ENCODE measurements at places on chromosomes 2 and 18.

GRCh38 chr18:5841518-5841917 is 53.8 kb downstream of the TMEM200C start:
- no peak for DNase-seq

GRCh38 chr2:10022445-10022844 is 20.9 kb upstream of the KLF11 start:
- DNase-seq = no peak

GRCh38 chr2:7348761-7349160 is 431.5 kb downstream of the RNF144A start:
- DNase-seq = no peak

- DNase-seq = no peak
Observed at GRCh38 chr18:12880541-12880910, 3.5 kb downstream of the PTPN2 start.

DNA sequence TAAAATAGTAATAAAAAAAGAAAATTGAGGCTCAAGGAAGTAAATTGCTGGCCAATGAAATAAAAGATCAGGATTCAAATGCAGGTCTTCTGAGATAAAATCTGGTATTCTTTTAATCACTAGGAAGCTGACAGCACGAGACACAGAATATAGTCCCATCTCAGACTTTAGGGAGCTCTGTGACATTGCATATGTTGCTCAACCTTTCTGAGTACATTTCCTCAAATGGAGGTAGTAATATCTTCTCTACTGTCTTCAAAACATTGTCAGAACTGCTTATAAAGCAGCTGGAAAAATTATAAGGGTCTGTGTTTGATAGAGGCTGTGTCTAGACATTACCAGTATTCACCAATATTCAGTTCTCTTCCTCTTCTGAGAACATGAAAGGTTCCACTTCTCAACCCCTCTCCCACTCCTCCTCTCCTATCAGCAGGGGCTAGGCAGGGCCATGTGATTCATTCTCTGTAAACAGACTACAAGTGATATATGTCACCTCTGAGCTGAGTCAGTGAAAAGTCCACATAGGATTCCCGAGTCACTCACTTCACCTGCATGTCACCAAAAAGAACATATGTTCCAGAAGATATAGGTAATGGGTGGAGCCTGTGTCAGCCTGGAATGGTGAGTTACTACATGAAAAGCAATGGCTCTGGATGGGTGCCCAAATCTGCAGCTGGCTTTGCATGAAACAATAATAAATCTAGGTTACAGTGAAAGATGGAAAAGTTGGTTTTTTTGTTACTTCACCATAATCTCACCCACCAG is 7.1 kb downstream of the KCNE4 start:
- DNase-seq = no peak

All from non-pigmented ciliary epithelial cell (primary cell).